ENCODE measurements at places on chromosomes 3 and 15. TPM values are rescaled to one million over a fixed set of nuclear protein-coding genes. Genes with fewer than 3 reads are reported as not detected.

DNA sequence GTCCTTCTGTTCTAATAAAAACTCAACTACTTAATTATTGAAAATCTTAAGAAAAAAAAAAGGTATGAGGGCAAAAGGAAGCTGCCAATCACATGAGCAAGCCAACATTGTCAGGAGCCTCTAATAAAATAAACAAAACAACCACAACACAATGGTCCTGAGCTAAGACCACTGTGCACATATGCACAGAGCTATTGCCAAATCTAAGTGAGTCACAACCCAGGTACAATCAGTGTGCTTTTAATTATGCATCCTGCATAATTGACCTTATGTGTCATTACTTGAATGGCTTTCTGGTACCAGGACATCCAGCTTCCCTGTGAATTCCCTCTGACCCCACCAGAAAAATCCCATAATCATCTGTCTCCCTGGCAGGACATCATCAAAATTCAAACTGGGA is 639.8 kb downstream of the MAGI1 start:
- no peaks in the 10 kb centered on the region for H3K27me3 ChIP-seq
- no peak overlapping the region for H3K27ac ChIP-seq
- no peak for DNase-seq

CIB2 gene
- 20.1 TPM for total RNA-seq

- H3K27me3 ChIP-seq, result no peaks in the 10 kb centered on the region
- DNase-seq, result no peak
- H3K4me3 ChIP-seq, result no peak overlapping the region
- peaks cover 8% of the 10 kb centered on the region for H3K36me3 ChIP-seq
- no peak overlapping the region for H3K27ac ChIP-seq
These were observed 40.6 kb downstream of the DPP8 start for GRCh38 chr15:65476903-65477302.

TNNC1 gene
- 6,035 TPM for total RNA-seq

FBXW12 gene
- not detected for total RNA-seq

DNA sequence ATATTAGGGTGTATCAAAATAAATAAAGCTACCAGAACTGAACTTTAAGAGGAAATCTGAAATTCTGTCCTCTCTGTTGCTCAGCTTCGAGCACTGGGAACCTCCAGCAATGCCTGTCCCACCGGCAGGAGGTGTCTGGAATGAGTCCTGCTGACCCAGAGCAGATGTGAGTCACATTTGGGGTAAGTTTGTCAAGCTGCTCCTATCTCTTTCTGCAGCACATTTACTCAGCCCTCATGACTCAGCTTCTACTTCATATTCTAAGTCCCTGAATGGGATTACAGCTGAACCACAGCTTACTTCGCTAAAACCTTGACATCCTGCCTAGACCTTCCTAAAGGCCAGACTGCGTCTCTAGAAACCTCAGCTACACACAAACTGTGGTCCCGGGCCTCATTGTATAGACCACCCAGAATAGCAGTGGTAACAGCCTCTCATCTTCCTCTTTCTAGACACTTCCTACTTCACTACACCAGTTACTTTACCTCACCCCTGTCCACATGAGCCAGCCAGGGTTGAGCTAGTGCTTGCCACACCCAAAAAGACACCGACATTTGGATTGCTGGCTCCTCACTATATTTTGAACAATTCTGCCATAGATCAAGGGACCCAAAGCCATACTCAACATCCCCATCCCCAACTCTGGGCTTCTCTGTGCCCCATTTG is 109.6 kb upstream of the TMCO5A start:
- no peaks in the 10 kb centered on the region for H3K36me3 ChIP-seq
- H3K27me3 ChIP-seq, result no peaks in the 10 kb centered on the region
- H3K4me1 ChIP-seq, result no peaks in the 10 kb centered on the region
- no peak for DNase-seq
- H3K27ac ChIP-seq, result no peak overlapping the region

DNA sequence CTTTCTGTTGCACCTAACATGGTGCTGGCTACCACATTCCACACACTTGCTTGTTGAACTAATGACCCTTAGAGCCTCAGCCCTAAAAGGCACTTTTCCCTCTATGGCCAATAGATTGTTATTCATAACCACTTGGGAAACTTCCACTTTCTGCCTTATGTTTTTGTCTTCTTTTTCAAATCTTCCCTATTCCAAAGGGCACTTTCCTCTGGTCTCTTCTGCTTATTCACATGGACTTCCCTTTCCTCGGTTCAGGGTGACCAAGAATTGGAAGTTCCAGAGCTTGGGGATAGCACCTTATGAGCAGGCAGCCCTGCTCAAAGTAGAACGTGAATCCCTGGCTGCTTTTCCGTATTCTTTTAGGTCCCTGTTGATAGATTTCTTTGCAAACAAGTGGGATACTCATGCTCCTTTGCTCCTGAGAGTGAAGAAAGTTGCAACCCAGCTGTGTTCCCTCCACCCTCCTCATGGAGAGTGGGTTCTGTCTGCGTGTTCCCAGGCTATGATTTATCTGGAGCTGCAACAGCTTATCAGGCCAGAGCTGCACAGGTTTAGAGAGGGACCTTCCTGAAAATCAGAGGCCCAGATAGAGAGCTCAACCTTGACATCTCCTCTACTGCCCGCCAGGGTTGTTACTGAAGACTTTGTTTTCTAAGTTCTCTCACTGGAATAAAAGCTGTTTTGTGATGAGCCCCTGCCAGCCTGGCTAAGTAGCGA is 58.8 kb upstream of the MYZAP start:
- peaks cover 9% of the 10 kb centered on the region for H3K36me3 ChIP-seq
- H3K4me3 ChIP-seq, result no peak overlapping the region
- no peak overlapping the region for H3K27ac ChIP-seq

- no peak overlapping the region for H3K27ac ChIP-seq
- H3K36me3 ChIP-seq, result no peaks in the 10 kb centered on the region
- DNase-seq, result no peak
- no peak overlapping the region for H3K4me3 ChIP-seq
These were observed 102.4 kb downstream of the PLCL2 start for GRCh38 chr3:16987141-16987540.

- H3K36me3 ChIP-seq, result no peaks in the 10 kb centered on the region
- peaks cover 26% of the 10 kb centered on the region for H3K4me1 ChIP-seq
- H3K27ac ChIP-seq, result no peak overlapping the region
These were observed 25.3 kb downstream of the LRIG1 start for GRCh38 chr3:66475386-66476020.

- DNase-seq, result no peak
- H3K4me1 ChIP-seq, result no peaks in the 10 kb centered on the region
- no peaks in the 10 kb centered on the region for H3K36me3 ChIP-seq
- no peak overlapping the region for H3K4me3 ChIP-seq
- no peaks in the 10 kb centered on the region for H3K27me3 ChIP-seq
These were observed 666.6 kb upstream of the UBE2E2 start for GRCh38 chr3:22536541-22536940.

NPAP1 gene
- total RNA-seq, result not detected

GRCh38 chr3:128207951-128208350 is 54.7 kb downstream of the EEFSEC start:
- peak overlapping the region; percentile 26 for H3K4me3 ChIP-seq
- H3K4me1 ChIP-seq, result peaks cover 5% of the 10 kb centered on the region
- DNase-seq, result no peak
- H3K36me3 ChIP-seq, result no peaks in the 10 kb centered on the region
- no peaks in the 10 kb centered on the region for H3K27me3 ChIP-seq

DNA sequence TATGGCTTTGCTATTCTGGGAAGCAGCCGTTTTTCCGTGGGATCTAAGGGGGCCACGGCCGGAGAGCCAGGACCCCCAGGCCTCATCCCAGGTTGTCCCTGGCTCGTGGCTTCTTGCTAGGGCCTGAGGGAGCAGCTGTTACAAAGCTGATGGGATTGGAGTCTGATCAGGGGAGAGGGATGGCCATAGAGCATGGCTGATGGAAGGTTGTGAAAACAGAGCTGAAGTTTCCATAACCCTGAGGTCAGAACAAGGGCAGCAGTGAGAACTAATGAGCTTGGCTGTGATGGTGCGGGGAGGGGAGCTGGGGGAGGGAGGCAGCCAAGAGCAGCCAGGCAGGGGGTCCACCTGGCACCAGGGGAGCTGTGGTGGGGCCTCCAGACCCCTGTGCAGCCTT is 63.0 kb downstream of the LINGO1 start:
- DNase-seq, result no peak
- no peaks in the 10 kb centered on the region for H3K27me3 ChIP-seq
- H3K36me3 ChIP-seq, result no peaks in the 10 kb centered on the region
- peak overlapping the region; percentile 25 for H3K27ac ChIP-seq

DNA sequence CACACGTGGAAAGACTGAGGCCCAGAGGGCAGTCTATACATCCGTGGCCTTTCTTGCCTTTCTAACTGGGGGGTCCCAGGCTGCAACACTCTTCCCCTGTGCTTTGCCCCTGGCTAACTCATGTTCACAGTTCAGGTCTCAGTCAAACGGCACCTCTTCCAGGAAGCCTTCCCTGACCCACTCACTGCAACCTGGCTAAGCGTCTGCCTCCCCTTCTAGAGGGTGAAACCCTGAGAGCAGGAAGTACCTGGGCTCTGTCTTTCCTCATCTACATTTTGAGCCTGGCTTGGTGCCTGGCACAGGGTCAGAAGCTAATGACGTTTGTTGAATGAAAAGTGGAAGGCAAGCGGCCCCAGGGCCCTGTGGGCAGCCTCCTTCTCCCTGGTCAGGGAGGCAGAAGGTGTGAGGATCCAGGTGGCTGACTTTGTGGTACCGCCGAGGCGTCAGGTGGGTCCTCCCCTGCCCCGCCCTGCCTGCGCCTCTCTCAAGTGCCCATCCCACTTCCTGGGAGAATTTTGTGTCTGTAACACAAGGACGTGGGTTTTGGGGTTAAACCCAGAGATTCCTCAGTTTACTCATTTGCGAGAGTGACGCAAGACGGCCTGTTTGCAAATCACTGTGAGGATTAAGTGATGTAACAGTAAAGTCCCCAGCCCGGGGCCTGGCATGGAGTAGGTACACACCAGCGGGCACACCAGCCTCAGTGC is 32.1 kb downstream of the DNASE1L3 start:
- H3K36me3 ChIP-seq, result no peaks in the 10 kb centered on the region
- H3K4me3 ChIP-seq, result no peak overlapping the region
- H3K27me3 ChIP-seq, result no peaks in the 10 kb centered on the region

RASSF1 gene
- 15.0 TPM for total RNA-seq

DNA sequence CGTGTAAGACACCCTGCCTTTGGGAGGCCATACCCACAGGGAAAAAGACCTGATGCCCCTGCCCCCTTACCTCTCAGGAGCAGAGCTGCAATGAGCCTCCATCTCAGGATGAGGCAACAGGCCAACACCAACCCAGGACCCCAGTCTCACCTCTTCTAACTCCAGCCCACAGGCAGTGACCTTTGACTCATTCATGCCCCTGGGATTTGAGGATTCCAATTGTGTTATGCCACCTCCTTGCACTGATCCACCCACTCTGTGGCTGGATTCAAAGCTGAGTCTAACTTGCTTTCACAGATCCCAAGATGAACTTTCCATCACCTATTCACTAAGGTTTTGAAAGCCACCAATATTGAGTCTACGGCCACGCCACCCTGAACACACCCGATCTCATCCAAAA is 64.7 kb downstream of the MINAR1 start:
- H3K27ac ChIP-seq, result no peak overlapping the region
- DNase-seq, result no peak
- H3K36me3 ChIP-seq, result no peaks in the 10 kb centered on the region
- H3K27me3 ChIP-seq, result peaks cover 35% of the 10 kb centered on the region
- H3K4me1 ChIP-seq, result no peaks in the 10 kb centered on the region

GRCh38 chr3:71012971-71013370 is 570.6 kb downstream of the FOXP1 start:
- H3K4me1 ChIP-seq, result peaks cover 61% of the 10 kb centered on the region
- no peak overlapping the region for H3K27ac ChIP-seq
- H3K27me3 ChIP-seq, result no peaks in the 10 kb centered on the region

DNA sequence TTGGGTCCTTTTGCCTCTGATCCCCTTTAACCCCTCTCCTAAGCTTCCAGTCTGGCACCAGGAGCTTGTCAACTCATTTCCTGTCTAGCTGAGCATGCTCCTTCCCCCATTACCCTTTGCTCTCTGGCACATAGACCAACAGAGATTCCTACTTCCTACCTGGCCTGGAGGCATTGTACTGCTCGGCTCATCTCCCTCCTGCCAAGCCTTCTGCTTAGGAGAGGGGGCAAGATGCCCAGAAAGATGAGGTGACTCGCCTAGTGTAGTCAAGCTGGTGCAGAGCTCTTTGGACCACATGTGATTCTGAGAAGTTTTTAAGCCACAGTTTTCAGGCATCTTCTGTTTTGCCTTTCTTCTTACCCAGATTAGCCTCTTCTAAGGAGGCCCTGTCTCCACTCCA is 95.4 kb downstream of the ZNF621 start:
- no peak for DNase-seq
- H3K27ac ChIP-seq, result no peak overlapping the region
- no peaks in the 10 kb centered on the region for H3K36me3 ChIP-seq
- no peak overlapping the region for H3K4me3 ChIP-seq
- peaks cover 12% of the 10 kb centered on the region for H3K27me3 ChIP-seq
- H3K4me1 ChIP-seq, result peaks cover 8% of the 10 kb centered on the region

DNA sequence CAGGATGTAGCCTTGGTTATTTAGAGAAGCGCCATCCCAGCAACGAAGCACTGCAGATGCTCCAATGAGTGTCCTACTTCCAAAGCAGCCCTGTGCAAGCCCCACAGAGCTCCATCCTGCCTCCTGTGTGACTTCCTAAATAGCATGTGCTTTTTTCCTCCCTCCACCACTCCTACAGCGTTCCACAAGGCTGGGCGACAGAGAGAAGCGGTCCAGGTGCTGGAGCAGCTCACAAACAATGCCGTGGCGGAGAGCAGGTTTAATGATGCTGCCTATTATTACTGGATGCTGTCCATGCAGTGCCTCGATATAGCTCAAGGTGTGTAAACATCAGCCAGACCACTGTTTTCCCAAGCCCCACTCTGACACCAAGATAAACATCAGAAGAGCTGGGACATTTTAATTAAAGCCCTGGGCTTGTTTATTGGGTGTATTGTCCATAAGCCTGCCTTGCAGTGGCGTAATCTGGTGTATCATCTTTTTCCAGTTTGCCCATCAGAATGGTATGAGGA is 22.2 kb upstream of the RHO start:
- H3K4me1 ChIP-seq, result peaks cover 69% of the 10 kb centered on the region
- no peak overlapping the region for H3K27ac ChIP-seq
- H3K36me3 ChIP-seq, result no peaks in the 10 kb centered on the region
- H3K4me3 ChIP-seq, result no peak overlapping the region
- no peak for DNase-seq
